ENCODE measurements at places on chromosomes 4 and X. TPM values are rescaled to one million over a fixed set of nuclear protein-coding genes. Genes with fewer than 3 reads are reported as not detected.
A peak's percentile ranks its signal among the peaks of the same experiment; 100 is the strongest.

DNA sequence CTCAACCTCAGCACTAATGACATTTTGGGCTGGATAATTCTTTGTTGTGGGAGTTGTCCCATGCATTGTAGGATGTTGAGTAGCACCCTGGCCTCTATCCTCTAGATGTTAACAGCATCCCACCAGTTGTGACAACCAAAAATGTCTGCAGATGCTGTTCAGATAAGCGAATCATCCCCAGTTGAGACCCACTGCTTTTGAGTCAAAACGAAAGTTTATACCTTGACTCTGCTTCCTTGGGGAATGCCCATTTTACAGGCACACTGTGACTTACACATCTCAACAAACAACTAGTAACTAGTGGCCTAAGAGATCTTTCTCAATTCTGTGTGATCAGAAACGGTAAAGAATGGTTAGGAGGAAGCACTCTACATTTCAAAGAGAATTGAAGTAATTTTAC, 37.0 kb downstream of the SEPSECS start:
- H3K4me3 ChIP-seq: no peak overlapping the region
- peak overlapping the region; percentile 64 for H3K27ac ChIP-seq
- peaks cover 22% of the 10 kb centered on the region for H3K4me1 ChIP-seq
- H3K27me3 ChIP-seq: no peaks in the 10 kb centered on the region
- DNase-seq: peak; percentile 26

- peak overlapping the region; percentile 92 for H3K27ac ChIP-seq
- peaks cover 15% of the 10 kb centered on the region for H3K36me3 ChIP-seq
- H3K27me3 ChIP-seq: no peaks in the 10 kb centered on the region
- DNase-seq: no peak
Observed at GRCh38 chr4:2843941-2844584, 419 bp downstream of the ADD1 start.

- H3K4me1 ChIP-seq: no peaks in the 10 kb centered on the region
- H3K27ac ChIP-seq: no peak overlapping the region
- H3K27me3 ChIP-seq: no peaks in the 10 kb centered on the region
- H3K4me3 ChIP-seq: no peak overlapping the region
- H3K36me3 ChIP-seq: no peaks in the 10 kb centered on the region
- DNase-seq: no peak
Observed at GRCh38 chr4:100466501-100466900, 51.3 kb downstream of the EMCN start.

Gene SULT1B1
- 0.17 TPM for total RNA-seq

- DNase-seq: no peak
- no peaks in the 10 kb centered on the region for H3K4me1 ChIP-seq
- H3K27ac ChIP-seq: no peak overlapping the region
- H3K27me3 ChIP-seq: no peaks in the 10 kb centered on the region
- no peaks in the 10 kb centered on the region for H3K36me3 ChIP-seq
Observed at GRCh38 chr4:75107755-75108612, 175.1 kb downstream of the PARM1 start.

GRCh38 chr4:104870495-104871233, 276.0 kb upstream of the TET2 start:
- peaks cover 6% of the 10 kb centered on the region for H3K27me3 ChIP-seq
- no peaks in the 10 kb centered on the region for H3K36me3 ChIP-seq

Gene AREG
- total RNA-seq: 2.4 TPM

- DNase-seq: no peak
- H3K4me3 ChIP-seq: no peak overlapping the region
- no peaks in the 10 kb centered on the region for H3K27me3 ChIP-seq
- no peaks in the 10 kb centered on the region for H3K36me3 ChIP-seq
- no peaks in the 10 kb centered on the region for H3K4me1 ChIP-seq
Observed at GRCh38 chrX:44428989-44429627, 85.6 kb upstream of the EFHC2 start.
